ENCODE measurements at places on chromosomes 2 and 18.

- DNase-seq = no peak
Observed at GRCh38 chr2:53265544-53266299, 501.9 kb upstream of the CHAC2 start.

- DNase-seq = no peak
Observed at GRCh38 chr2:43402452-43402937, 176.1 kb upstream of the ZFP36L2 start.

DNA sequence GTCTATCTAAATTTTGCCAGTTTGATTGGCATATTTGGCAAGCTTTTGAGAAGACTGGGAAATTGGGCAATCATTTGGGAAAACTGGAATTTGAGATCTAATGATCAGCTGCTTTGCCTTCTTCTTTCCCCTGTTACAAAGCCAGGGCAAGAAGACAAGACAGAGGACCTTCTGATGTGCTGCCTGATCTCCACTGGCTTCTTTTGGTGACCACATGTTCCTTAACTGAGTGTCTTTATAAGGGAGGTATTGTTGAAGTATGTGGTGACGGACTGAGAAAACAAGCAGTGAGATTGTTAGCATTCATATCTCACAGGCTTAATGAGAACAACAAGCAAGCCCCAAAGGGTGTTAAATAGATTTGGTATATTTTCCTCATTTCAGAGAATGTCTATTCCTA lies 175.8 kb downstream of the SLC8A1 start:
- no peak for DNase-seq

GRCh38 chr2:189631849-189632248 lies 29.4 kb upstream of the ASNSD1 start:
- no peak for DNase-seq

GRCh38 chr2:134133622-134134312 lies 120.1 kb upstream of the MGAT5 start:
- DNase-seq = no peak

GRCh38 chr18:5461041-5461440 lies 82.8 kb downstream of the EPB41L3 start:
- no peak for DNase-seq

- DNase-seq = no peak
Observed at GRCh38 chr2:207151048-207151447, 14.7 kb downstream of the KLF7 start.

DNA sequence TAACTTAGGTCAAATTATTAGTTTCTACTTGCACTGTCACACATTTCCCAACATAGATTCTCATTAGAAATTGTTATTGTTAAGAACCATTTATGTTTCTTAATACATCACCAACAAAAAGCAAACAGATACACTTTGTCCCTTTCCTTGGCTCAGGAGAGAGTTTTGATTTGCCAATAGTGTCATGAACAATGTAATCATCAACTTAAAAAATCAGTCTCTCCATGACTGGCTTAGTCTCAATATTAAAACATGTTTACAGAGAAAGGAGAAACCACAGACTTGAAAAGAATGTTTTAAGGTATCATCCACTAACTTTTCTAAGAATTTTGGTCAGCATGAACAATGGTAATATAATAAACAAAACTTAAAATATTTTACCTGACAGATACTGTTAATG lies 416.5 kb upstream of the KCNH7 start:
- no peak for DNase-seq

DNA sequence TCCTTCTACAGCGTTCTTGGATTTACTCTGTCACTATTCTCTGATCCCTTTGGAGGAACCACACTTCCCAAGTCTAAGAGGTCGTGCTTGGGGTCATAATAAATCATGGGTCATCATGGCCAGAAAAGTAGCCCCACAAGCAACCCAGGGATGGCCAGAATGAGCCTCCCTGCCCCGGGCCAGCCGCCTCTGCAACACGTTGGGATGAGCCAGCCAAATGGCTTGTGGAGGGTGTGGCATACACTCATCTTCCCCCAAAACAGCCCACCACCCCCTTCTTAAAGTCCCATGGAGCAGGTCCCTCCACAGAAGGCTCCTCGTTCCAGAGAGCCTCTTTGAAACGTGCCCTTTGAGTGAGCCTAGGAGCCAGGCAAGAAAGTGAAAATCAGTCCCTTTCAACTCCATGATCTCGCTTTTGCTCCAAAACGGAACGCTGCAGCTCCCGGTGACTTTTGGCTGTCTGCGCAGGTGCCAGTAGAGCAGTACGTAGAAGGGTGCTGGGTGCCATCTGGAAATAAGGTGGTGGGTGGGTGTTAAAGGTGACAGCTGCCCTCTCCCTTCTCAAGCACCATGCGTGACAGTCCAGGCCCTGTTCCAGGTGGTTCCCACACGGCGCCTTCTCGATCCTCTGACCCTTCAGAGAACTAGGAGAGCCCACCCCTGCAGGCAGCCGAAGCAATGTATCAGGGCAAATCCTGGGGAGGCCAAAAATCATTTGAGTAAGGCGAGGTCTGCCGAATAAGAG lies 48.5 kb upstream of the FOSL2 start:
- no peak for DNase-seq

DNA sequence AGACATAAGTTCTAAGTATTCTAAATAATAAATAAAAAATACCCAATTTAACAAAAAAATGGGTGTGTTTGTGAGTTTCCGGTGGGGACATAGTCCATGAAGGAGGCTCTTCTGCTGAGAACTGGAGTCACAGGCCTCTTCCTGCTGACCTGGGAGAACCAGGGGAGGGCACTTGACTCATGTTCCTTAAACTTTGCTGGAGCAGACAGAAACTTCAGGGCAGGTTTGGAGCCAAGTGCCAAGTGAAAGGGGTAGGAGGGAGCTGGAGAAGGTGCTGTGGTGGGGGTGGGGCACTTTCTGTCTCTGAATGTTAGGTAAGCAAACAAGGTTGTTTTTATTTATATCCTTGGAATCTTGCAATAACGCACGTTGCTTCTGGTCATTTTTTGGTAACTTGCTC lies 78.8 kb upstream of the TTN start:
- DNase-seq = no peak

- DNase-seq = no peak
Observed at GRCh38 chr18:74898965-74899364, 301.3 kb downstream of the ZNF407 start.

DNA sequence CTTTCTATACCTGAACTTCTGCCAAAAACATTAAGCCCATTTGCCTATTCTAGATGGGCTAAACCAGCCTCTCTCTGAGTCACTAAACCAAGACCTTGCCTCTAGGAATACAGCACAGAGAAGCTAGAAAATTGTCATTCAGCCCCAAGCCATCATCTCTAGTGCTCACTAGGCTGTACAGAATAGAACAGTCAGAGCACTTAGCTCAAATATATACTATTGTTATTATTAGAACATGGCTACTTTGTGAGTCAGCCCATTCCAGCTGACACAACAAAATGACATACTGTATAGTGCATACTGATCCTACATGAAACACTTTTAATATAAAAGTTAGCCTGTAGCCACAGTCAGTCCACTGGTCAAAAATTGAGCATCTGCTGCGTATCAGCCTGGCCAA lies 418.8 kb downstream of the NRXN1 start:
- no peak for DNase-seq

DNA sequence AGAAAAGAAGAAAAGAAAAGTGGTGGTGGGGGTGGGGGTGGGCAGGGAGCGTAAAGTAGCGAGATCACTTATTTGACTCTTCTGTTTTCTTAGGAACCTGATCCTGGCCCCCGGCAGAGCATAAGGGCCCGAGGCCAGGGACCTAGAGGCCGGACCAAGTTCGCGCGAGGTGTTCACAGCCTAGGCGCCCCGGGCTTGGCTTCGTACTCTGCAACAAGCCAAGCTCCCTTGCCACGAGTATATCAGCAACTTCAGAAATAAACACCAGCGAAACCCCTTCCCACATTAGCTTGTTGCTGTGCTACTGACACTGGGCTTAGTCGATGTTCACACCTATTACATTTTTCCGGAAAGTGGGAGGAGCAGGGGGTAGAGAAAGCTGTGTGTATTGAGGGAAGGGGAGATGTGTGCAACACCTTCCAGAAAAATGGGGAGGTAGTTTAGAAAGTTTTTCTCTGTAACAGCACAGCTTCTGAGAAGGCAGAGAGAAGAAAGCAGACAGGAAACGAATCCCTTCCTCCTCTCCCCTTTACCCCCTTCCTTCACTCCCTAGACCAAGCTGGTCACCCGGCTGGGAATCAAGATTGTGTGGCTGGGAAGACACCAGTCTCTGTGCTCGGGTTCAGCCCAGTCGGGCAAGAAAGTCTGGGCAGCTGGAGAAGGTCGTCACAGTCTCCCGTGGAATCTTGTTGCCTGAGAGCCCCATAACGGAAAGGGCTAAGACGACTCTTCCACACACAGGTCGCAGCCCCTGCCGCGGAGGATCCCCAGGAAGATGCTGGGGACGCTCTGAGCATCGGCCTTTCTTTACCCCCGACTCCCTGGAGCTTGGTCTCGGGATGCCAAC lies 12.0 kb upstream of the SATB2 start:
- no peak for DNase-seq

GRCh38 chr2:69143748-69144360 lies 130.9 kb downstream of the ANTXR1 start:
- no peak for DNase-seq

GRCh38 chr2:98564541-98565132 lies 43.7 kb downstream of the COA5 start:
- DNase-seq = no peak

DNA sequence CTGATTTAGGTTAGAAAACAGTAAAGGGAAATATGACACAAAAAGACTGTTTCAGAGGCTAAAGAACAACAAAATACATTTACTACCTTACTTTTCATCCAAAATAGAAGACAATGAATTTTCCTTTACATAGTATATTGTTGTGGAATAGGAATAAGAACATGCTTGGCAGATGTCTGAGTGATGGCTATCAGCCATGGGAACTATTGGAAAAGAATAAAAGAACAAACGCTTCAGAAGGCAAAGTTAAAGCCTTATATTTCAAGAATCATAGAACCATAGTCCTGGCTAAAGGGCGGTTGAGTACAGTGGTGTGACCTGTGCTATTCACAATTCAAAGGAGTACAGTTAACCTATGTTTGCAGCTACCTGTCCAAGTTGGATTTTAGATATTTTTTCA lies 73.9 kb upstream of the NRXN1 start:
- DNase-seq = no peak

DNA sequence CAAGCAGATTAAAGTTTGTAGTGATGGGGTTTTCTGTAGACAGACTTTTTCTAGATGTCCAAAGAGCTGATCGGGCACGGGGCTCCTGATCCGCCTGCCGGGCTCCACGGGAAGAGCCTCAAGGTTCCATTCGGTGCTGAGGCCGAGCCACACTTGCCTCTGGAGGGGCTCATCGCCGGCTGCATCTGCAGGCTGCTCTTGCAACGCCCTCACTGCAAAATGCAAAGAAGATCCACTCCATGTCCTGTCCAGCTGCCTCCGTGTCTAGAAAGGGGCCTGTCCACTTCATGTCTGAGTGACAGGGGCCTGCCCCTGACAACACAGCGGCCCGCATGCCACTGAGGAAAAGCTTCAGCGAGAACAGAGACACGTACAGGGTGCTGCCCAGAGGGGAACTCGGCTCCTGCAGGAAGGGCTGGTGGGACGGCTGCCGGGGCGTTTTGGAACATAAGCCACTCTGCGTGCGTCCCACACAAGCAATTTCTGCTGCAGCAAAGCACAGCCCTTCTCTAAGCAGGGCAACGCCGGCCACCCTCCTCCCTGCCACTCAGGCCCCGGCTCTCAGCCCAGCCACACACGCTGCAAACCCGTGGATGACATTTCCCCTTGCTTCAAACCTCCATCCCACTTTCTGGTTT lies 53.6 kb upstream of the CTDP1 start:
- DNase-seq = no peak

- DNase-seq = no peak
Observed at GRCh38 chr2:99827296-99827999, 314.9 kb downstream of the AFF3 start.

- no peak for DNase-seq
Observed at GRCh38 chr18:39776766-39777165, 2178.3 kb upstream of the PIK3C3 start.

DNA sequence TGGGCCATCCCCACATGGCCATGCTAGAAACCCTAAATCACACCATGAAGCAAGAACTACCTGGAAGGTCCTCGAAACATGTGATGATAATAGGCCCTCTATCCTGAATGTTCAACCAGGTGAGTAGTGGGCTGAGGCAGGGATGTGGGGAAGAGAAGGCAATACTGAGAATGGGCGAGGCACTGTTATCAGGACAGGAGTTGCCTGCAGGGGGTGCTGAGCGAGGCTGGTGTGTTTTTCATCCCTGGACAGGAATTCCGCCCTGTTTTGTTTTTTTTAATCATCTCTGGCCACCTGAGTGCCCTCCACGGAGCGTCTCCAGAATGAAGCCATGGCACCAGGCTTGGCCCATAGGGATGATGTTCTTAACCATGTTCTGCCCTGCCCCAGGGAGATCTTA lies 103.0 kb upstream of the SOX11 start:
- no peak for DNase-seq
